ENCODE measurements at places on chromosomes 7 and 10. TPM values are rescaled to one million over a fixed set of nuclear protein-coding genes. Genes with fewer than 3 reads are reported as not detected.

Gene TLL2
- total RNA-seq, result not detected

DNA sequence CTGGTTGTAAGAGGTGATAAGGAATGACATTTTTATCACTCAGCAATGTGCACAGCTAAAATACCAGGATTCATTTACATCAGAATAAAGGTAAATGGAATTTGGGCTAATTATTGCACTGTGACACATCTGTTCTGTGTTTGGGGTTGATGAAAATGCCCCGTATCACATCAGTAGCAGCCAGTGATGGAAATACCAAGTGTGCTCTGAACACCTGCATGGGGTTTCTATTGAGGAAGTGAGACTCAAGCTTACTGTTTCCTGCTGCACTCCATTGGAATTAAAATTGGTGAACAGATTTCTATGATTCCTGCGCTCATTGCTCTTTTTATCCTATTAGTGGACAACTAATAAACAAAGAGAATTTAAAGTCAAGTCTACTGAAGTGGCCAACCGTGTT is 296.9 kb downstream of the NRG3 start:
- no peaks in the 10 kb centered on the region for H3K36me3 ChIP-seq
- H3K4me1 ChIP-seq, result no peaks in the 10 kb centered on the region
- H3K27ac ChIP-seq, result no peak overlapping the region
- no peak overlapping the region for H3K4me3 ChIP-seq
- DNase-seq, result no peak

- no peaks in the 10 kb centered on the region for H3K4me1 ChIP-seq
- no peaks in the 10 kb centered on the region for H3K36me3 ChIP-seq
- no peak for DNase-seq
- H3K27ac ChIP-seq, result no peak overlapping the region
- H3K27me3 ChIP-seq, result no peaks in the 10 kb centered on the region
Measured at GRCh38 chr7:34131371-34131770, 226.0 kb downstream of the BMPER start.

GRCh38 chr10:23370106-23370505 is 25.5 kb upstream of the C10orf67 start:
- H3K4me1 ChIP-seq, result peaks cover 8% of the 10 kb centered on the region
- DNase-seq, result no peak
- no peak overlapping the region for H3K4me3 ChIP-seq
- H3K27ac ChIP-seq, result no peak overlapping the region

DNA sequence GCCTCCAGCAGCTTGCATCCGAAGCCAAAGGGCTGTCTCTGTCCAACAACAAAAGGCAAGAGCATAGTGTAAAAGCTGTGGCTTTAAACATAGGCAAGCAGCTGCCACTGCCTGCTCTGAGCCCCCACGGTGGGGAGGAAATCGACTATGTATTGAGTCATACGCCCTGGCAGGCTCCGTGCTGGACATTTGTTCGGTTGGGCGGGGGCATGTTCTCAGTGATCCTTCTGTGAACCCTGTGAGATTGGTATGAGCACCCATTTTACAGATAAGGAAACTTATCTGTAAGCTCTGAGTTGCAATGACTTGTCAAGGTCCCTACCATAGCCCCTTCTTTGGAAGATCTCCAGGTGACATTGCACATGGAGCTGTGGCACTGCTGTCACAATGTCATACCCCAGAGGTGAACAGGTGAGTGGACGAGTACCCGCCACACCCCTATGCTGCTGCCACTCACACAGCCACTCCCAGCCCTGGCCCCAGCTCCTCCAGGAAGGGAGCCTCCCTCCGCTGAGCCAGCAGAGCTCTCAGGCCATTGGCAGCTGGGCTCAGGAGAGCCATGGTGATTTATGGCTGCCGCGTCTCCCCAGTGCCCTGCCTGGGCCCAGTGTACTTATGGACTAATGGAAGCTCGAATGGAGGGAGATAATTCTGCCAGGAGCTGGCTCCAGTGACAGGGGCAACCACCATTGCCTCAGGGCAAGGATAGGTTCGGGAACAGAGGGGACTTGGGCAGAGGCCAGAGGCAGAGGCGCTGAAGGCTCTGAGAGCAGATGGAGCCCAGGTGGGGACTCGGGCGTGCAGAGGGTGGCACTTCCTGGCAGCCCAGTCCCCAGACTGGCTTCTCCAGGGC is 43.7 kb downstream of the UNC5B start:
- no peaks in the 10 kb centered on the region for H3K27me3 ChIP-seq
- no peak for DNase-seq
- H3K36me3 ChIP-seq, result no peaks in the 10 kb centered on the region

GRCh38 chr7:79984210-79984609 is 150.4 kb upstream of the GNAI1 start:
- H3K27ac ChIP-seq, result no peak overlapping the region
- no peak overlapping the region for H3K4me3 ChIP-seq
- DNase-seq, result no peak
- no peaks in the 10 kb centered on the region for H3K36me3 ChIP-seq
- no peaks in the 10 kb centered on the region for H3K27me3 ChIP-seq

DNA sequence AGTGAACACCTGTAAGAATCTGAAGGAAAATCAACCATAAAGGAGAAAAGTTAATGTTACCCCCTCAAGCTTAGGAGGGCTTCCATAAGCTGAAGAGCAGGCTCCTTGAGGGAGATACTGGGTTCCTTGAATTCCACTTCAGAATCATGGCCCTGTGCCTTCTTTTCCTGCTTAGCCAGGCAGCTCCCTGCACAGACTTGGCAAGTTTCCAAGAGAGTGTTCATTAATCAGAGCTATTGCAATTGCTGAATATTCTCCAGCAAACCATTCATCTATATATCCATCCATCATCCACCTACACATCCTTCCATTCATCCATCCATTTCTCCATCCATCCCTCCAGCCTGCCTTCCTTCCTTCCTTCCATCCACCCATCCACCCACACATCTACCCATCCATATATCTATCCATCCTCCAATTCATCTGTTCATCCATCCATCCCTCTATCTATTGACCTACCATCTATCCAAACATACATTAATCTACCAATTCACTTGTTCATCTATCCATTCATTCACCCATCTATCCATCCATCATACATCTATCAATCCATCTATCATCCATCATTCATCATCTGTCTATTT is 574.4 kb downstream of the PTPRN2 start:
- H3K4me3 ChIP-seq, result no peak overlapping the region
- no peak overlapping the region for H3K27ac ChIP-seq
- H3K27me3 ChIP-seq, result no peaks in the 10 kb centered on the region

DNA sequence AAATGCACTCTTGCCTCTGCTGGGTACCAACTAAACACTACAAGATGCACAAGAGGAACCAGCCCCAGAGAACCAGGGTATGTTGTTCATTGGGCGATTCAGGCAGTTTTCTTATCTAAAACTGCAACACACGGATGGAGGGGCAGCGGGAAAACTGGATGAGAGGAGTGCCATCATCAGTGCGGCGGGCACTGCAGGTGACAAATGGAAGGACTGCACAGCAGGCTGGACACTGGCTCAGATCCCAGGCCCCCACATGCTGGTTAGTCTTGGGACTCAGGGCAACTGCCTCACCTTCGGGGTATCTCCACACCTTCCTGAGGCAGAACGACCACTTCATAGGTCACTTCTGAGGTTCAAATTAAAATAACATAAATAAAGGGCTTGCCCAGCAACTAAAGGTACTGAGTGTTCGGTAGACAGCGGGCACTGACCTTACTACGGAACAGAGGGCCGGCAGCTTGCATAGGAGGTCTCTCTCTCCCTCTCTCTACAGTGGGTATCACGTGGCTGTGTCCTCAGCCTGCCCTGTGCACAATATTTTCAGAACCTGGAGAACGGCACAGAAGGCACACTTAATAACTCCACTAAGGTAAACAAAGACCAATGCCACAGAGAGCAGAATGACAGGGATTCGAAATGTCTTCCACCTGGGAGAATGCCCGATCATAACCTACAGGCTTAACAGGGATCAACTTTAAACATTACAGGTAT is 72.1 kb downstream of the GRB10 start:
- no peaks in the 10 kb centered on the region for H3K36me3 ChIP-seq
- no peaks in the 10 kb centered on the region for H3K27me3 ChIP-seq
- no peaks in the 10 kb centered on the region for H3K4me1 ChIP-seq
- DNase-seq, result no peak
- H3K27ac ChIP-seq, result no peak overlapping the region
- H3K4me3 ChIP-seq, result no peak overlapping the region

All from Karpas-422 (cell line).